ENCODE measurements at places on chromosomes 7 and 10.

DNA sequence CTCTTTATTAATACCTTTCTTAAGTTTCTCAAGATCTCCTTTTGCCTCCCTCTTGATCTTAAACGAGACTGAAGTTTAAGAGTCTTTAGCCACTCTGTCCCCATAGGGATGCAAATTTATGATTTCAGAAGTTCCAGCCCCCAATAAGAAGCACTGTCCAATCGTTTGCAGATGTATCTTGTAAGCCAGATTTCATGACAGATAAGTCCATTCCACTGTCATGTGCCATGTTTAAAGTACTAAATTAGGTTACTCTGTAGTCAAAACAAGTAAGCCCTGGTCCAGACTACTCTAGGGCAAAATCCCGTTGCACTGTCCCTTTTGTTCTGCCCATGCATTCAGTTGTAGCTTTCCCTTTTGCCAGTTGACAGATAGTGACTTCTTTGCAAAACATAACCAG is 157.2 kb upstream of the KAT6B start:
- no peak for DNase-seq

DNA sequence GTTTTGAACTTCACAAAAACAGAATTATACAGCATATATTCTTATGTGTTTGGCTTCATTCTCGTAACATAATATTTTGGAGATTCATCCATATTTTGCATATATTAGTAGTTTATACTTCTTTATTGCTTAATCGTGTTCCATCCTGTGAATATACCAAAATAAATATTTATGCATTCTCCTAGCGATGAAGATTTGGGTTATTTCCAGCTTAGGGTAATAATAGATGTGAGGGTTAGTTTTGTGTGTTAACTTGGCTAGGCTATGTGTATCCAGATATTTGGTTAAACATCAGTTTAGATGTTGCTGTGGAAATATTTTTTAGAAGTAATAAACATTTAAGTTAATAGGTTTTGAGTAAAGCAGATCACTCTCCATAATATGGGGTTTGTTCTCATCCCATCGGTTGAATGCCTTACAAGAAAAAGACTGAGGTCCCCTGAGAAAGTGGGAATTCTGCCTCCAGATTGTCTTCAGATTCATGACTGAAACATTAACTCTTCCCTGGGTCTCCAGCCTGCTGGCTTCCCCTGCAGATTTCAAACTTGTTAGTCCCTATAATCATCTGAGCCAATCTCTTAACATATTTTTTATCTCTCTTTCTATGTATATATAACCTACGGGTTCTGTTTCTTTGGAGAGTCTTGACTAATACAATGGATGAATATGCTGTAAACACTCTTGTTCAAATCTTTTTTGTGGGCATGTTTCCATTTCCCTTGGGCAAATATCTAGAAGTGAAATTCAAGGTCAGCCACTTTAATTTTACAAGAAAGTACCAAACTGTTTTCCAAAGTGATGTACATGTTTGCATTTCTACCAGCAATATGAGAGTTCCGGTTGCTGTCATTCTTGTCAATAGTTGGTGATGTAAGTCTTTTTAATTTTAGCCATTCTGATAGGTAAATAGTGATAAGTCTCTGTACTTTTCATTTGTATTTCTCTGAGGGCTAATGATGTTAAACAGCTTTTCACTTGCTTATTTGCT is 48.7 kb downstream of the PDK4 start:
- DNase-seq: no peak

- DNase-seq: no peak
These were observed 63.5 kb upstream of the ZNF746 start for GRCh38 chr7:149561072-149561471.

DNA sequence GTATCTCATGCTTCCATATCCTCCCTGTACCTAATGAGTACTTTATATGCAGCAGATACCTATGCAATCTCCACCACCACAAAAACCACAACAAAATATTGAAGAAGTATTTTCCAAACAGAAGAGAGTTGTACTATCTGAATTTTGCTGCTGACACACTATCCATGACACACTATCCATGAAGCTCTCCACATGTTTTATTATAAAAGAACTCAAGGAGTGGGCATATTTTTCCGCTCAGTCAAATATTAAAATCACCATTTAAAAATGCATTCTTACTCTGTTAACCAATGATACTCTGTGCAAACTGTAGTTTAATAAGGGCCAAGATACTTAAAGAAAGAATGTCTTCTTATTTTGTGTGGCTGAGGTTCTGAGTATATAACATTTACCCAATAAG is 2.8 kb downstream of the BET1 start:
- DNase-seq: no peak

- no peak for DNase-seq
These were observed 95.9 kb upstream of the AUTS2 start for GRCh38 chr7:69502358-69502757.

- DNase-seq: no peak
These were observed 689.5 kb downstream of the DNAJB9 start for GRCh38 chr7:109259151-109259550.

- DNase-seq: no peak
These were observed 20.7 kb downstream of the CHST3 start for GRCh38 chr10:71984809-71985388.

DNA sequence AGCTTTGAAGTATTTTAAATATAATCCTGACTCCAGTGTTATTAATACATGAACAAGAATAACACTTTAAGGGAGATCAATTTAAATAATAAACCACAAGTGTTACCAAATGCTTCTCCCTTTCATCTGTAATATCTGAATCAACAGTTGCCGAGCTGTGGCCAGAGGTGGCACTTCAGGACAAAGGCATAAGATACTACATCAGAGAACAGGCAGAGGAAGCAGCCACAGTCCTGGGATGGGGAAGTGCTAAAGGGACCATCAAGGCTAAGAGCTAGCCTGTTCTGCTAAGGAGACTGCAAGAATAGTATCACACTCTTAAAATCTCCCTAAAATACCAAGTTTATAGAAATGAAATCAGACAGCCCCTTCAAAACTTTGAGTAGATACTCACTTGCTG is 378.2 kb upstream of the PRKCQ start:
- DNase-seq: no peak

GRCh38 chr10:33798754-33799153 is 464.3 kb upstream of the NRP1 start:
- no peak for DNase-seq

GRCh38 chr7:2698581-2699288 is 10.7 kb downstream of the AMZ1 start:
- DNase-seq: peak; percentile 68

GRCh38 chr10:26977635-26978034 is 116.9 kb upstream of the ABI1 start:
- DNase-seq: no peak

GRCh38 chr7:139680676-139681462 is 96.9 kb downstream of the HIPK2 start:
- peak; percentile 94 for DNase-seq

- DNase-seq: peak; percentile 85
These were observed 3.4 kb downstream of the IGFBP3 start for GRCh38 chr7:45917658-45918057.

- DNase-seq: no peak
These were observed 77.1 kb downstream of the MAP3K8 start for GRCh38 chr10:30510932-30511700.

GRCh38 chr10:76397181-76398042 is 966.0 kb downstream of the LRMDA start:
- DNase-seq: no peak

- no peak for DNase-seq
These were observed 244.6 kb upstream of the GRB10 start for GRCh38 chr7:51027106-51027934.

GRCh38 chr10:77015360-77015759 is 622.2 kb downstream of the KCNMA1 start:
- DNase-seq: no peak

GRCh38 chr7:25139536-25139935 is 14.5 kb upstream of the CYCS start:
- DNase-seq: no peak

DNA sequence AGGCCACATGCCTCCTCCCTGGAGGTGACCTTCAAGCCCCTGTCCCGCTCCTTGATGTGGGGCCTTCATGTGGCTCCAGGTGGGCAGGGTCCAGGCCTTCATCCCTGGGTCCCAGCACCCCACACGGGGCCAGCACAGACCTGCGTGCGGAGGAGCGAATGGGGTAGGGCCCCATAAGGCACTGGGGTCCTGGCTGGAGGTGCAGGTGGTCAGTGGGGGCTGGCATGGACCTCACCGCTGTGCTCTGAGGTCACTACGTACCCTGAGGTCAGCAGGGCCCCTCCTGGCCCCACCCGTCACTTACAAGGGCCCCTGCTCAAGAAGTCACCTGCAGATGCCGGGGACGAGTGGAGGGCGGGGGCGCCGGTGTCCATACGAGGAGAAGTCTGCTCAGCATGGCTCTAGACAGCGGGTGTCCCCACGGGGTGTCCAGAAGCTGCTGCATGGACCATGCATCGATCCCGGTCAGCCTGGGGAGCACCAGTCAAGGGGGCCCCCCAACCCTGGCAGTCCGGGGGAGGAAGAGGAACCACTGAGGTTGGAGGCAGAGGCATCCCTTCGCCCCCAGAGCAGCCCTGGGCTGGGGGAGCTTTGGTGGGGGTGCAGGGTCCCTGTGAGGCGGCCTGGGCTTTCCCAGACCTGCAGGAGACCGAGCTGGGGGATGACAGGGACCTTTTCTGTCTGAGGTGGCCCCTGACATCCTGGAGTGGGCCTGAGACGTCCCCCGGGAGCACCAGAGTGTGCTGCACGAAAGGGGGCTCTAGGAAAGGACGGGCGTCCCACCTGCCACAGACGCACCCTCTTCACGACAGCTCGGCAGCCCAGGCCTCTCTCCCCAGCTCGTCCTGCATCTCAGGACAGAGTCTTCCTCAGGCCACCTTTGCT is 34.6 kb downstream of the UNCX start:
- no peak for DNase-seq

GRCh38 chr10:13528123-13528874 is 515 bp downstream of the BEND7 start:
- DNase-seq: peak; percentile 75

DNA sequence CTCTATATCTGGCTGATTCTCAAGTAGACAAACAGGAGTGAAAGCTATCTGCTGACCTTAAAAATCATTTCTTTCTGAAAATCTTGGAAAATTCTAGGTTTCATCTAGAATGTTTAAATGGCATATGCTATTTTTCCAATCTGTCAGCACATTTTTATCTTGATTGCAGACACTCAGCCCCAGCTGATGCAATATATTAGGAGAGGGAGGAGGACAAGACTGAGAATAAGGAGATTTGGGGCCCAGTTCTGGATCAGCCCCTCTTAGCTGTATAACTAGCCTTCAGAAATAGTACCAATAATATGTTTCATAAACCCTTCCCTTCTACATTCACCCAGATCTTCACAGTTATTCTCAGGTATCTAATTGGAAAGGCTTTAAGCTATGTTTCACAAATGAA is 131.2 kb downstream of the HDAC9 start:
- DNase-seq: peak; percentile 14

DNA sequence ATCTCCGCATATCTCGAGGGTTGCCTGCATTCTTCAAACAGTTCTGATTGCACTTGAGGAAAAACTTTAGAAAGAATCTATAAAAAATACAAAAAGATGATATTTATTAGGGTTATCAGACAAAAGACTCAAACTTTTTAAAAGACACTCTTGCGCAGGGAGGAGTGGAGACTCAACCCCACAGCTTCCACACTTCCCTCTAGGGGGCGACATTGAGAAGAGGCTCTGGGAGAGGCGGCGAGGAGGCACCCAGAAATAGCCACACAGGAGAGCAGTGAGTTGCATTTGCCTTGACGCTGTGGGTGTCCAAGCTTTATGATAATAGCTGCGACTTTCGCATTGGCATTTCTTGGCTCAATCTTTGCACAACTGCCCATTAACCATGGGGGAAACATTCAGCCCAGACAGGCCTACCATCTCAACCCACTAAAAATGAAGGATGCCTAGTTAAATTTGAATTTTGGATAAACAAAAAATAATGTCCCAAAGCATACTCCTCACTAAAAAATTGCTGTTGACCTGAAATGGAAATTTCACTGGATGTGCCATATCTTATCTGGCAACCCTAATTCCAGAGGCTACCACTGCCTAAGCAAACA is 86.2 kb downstream of the EBF3 start:
- DNase-seq: peak; percentile 18

DNA sequence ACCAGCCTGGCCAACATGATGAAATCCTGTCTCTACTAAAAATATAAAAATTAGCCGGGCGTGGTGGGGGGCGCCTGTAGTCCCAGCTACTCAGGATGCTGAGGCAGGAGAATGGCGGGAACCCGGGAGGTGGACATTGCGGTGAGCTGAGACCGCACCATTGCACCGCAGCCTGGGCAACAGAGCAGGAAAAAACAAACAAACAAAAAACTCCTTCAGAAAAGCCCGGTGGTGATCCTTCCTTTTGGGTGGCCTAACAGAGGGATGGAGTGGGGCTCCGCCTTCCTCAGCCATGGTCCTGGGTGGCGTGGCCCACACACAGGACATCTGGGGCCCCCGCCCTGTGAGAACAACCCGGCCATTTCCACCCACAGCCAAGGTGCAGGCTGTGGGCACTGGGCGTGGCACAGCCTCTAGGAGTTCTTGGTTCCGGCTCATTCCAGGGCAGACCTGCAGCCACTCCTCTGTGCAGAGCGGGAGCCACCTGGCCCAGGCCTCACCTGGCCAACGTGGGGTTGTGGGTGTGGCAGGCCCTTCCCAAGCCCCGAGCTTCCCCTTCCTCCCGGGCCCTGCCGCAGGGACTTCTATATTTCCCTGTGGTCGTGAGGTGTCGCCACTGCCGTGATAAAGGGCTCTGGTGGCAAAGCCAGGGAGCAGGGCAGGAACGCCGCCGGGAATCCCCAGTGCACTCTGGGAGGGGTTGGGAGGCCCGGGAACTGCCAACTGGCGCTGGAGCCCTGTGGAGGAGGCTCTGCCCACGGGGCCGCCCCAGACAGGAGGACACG is 37.6 kb downstream of the GET4 start:
- no peak for DNase-seq

DNA sequence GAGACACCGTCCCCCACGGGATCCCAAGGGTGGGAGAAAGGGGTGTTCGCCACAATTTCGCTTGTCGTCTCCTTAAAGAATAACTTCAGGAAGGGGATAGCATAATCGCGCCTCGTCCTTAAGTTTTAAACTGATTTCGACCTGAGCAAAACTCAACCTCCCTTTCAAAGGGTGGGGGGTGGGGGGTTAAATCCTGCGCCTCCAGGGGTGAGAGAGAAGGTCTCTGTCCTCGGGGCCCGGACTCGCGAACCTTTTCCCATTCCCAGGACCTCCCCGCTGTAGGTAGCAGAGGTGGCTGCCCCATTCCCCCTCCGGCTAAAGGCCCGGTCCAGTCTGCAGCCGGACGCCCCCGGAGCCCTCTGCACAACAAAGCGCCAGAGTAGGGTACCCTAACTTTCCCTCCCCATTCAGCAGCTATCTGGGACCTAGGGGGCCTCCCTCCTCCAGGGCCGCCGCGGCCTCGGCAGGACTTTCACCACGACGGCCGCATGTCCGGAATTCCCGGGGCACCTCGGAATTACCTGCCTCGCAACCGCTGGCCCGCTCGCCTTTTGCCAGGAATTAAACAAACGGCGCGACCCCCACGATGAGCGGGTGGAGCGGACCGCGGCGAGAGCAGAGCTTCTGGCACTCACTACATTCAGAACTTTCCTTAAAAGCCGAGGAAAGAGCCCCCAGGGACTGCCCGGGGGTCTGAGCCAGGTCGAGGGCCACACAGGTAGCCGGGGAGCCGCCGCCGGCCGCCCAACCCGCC is 1.7 kb downstream of the CDK6 start:
- peak; percentile 72 for DNase-seq
